Frontal cortex (tissue), 4 donors: ENCODE measurements at places on chromosomes 16 and 17. TPM values are rescaled to one million over a fixed set of nuclear protein-coding genes. Genes with fewer than 3 reads are reported as not detected.
A peak's percentile ranks its signal among the peaks of the same experiment; 100 is the strongest.

DNA sequence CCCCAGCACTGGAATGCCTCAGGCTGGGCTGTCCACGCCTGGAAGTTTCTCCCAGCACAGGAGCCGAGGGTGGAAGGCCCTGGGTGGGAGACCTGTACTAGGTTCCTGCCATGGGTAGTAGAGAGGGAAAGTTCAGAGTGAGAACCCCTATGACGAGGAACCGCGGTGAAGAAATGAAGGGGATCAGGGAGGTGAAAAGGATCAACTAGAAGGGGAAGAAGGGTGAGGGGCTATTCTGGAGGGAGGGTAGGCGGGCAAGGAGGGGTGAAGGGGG is 5.4 kb downstream of the HIC1 start:
- DNase-seq, result no peak

- no peak for DNase-seq
Measured at GRCh38 chr16:67246756-67247191, 507 bp downstream of the FHOD1 start.

DNA sequence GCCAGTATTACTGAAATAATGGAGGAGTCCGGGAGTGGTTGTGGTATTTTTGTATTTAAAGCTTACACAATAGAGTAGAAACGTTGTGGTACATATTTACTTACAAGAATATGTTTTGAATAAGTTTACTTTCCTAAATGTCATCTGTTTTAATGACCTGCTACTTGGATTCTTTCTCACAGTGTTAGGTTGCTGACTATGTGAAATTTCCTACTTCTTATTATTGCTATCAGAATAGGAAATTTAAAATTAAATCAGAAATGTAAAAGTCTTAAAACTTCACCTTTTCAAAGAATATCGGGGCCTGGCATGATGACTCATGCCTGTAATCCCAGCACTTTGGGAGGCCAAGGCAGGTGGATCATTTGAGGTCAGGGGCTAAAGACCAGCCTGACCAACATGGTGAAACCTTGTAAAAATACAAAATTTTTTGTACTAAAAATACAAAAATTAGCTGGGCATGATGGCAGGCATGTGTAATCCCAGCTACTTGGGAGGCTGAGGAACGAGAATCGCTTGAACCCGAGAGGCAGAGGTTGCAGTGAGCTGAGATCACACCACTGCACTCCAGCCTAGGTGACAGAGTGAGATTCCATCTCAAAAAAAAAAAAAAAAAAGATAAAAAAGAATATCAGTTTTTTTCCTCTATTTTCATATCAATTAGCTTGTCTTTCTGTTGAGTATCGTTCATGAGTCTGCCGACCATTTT is 77.8 kb downstream of the VMP1 start:
- no peak for DNase-seq

- no peak for DNase-seq
Measured at GRCh38 chr17:8125947-8126490, 2.1 kb upstream of the HES7 start.

DNA sequence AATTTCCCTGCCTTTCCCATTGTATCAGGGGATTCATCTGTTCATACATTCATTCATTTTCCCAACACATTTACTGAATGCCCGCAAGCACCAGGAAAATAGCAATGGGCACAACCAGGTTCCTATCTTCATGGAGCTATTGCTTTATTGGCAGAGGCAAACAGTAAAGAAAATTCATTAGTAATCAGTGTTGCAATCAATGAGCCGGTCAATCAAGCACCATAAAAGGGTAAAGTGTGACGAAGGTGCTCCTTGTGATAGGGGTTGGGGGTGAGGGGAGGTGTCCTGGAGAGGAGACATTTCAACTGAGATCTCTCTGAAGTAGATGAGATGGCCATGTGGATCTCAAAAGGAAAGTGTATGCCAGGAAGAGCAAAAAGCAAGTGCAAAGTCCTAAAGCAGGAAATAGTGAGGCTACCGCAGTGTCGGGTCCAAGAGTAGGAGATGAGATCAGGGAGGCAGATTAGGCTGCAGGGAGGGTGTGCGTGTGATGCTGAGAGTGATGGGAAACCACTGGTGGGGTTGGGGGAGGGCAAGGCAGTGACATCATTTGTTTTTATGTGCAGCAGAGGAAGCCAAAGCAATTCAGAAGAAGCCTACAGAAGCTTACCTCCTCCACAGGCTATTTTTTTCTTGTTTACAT is 28.4 kb downstream of the CDH13 start:
- no peak for DNase-seq

- no peak for DNase-seq
Measured at GRCh38 chr17:78051186-78051972, 77.2 kb downstream of the TMC6 start.

GRCh38 chr16:84068041-84068440 is 25.4 kb upstream of the SLC38A8 start:
- no peak for DNase-seq

DNA sequence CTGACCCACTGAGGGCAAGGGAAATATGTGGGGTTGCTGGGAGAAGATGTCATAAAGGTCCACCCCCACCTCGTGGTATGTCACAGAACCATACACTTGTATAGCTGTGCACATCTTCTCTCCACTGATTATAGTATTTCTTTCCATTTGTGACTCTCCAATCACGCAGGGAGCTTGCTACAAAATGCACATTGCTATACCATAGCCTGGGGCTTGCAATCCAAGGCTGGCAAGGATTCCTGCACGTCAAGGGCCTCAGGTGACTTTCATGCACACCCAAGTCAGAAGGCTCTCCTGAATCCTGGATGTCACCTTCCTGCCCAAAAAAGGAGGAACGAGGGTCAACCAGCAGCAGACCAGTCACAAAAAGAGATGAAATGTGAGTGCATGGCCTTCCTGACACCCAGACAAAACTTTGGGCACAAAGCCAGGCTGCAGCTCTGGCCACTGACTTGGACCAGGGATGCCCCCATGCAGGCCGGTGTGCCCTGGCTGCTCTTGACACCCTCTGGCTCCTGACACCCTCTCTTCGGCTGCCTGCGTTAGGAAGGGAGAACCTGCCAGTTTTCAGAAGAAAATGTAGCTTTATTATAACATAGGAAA is 12.1 kb downstream of the TBC1D26 start:
- DNase-seq, result no peak

- no peak for DNase-seq
Measured at GRCh38 chr16:27174007-27174406, 29.3 kb upstream of the KDM8 start.

DNA sequence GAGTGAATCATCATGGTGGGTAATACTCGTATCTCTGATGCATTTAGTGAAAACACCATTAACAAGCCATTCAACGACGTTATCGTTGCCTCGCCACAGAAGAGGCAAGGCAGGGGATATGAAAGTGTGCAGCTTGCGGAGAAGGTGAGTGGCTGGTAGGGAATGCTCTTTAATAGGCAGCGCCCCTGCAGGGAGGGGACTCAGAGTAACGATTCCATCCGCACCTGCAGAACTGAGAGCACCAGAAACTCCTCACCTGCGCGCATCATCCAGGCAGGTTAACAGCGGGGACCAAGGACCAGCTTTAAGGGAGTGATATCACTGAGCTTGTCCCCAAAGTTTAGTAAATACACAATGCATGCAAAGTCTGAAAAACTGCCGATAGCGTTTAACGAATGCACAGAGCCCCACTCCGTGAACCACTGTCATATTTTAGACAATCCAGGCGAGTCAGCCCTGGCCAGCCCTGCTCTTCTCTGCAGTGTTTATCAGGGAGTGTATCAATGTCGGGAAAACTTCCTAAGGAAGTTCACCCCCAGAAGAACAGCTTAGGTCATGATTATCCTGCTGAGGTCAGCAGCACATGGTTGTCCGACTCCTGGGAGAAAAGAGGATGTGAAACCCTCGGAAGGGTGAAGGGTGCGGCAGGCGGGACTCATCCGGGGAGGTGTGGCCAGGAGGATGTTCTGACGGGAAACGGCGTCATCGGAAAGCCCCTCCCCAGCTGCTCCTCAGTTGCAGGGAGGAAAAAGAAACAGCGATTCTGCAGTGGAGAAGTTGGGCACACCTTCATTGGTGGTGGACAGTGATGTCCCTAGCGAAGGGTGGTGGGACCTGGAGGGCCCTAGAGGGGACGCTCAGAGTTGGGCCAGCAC is 68.5 kb upstream of the DNAH17 start:
- peak; percentile 30 for DNase-seq

- DNase-seq, result no peak
Measured at GRCh38 chr16:79047337-79047736, 553.2 kb downstream of the MAF start.

DNA sequence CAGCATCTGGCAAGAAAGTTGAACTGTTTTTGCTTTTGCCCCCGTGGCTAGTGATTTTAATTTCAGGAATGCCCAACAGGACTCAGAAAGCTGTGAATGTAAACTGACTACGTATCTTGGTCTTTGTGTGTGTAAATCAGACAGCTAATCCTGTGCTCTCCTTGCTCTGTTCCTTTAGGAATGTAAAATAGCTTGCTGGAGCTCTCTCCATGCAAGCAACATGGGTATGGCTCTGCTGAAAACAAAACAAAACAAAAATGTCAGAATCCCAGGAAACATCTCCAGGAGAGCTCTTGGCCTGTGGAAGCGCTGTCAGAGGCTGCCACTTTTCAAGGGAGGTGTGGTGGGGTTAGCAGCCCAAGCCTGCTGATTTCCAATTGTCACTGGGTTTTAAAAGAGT is 161.8 kb upstream of the NOG start:
- no peak for DNase-seq

DNA sequence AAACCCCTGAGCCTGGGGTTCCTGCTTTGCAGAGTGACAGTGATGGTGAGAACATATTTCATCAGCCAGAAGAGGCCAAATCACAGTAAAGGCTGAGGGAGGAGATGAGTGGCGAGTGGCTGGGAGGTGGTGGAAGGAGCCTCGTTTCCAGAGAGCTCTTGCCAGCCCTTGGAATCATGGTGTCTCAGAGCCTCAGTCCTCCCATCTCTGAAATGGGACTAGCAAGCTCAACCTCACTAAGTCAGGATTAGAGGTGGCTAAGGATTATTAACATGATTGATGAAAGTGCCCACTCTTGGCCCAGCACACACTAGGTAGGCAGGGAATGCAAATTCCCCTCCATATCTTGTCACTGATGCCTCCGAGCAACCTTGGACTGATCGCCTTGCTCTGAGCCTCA is 43.0 kb downstream of the IL4R start:
- no peak for DNase-seq

GRCh38 chr17:42623732-42624596 is 14.5 kb downstream of the TUBG1 start:
- no peak for DNase-seq

- no peak for DNase-seq
Measured at GRCh38 chr16:81680444-81681275, 98.4 kb upstream of the PLCG2 start.

- no peak for DNase-seq
Measured at GRCh38 chr17:57715981-57716380, 29.1 kb downstream of the CCDC182 start.

- DNase-seq, result no peak
Measured at GRCh38 chr17:59641799-59642484, 22.2 kb downstream of the CLTC start.

DNA sequence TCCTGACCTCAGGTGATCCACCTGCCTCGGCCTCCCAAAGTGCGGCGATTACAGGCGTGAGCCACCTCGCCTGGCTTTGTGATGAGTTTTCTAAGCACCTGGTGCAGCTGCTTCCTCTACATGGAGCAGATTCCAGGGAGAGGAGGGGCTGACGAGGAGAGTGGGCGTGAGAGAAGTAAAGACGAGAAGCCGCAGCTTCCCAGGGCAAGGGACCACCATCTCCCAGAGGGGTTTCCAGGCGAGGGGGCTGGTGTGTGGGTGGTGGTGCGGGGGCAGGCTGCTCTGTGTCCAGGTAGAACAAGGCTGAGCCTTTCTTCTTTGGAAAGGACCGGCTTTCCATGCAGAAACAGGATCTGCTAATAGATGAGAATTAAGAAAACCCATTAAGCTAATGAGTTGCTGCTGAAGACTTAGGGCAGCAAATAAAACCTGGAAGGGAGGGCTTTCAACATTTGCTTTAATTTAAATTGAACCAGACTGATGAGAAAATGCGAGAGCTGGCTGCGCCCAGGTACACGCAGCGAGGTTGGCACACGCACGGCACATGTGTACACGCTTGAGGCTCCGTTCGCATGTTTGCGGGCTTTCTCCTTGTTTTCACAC is 236.7 kb downstream of the RBFOX3 start:
- DNase-seq, result no peak

GRCh38 chr16:78770353-78771091 is 671.1 kb downstream of the WWOX start:
- peak; percentile 79 for DNase-seq

GRCh38 chr17:7563115-7563869 is 1.6 kb downstream of the SENP3 start:
- DNase-seq, result no peak

- no peak for DNase-seq
Measured at GRCh38 chr17:9929871-9930270, 24.8 kb upstream of the RCVRN start.

DNA sequence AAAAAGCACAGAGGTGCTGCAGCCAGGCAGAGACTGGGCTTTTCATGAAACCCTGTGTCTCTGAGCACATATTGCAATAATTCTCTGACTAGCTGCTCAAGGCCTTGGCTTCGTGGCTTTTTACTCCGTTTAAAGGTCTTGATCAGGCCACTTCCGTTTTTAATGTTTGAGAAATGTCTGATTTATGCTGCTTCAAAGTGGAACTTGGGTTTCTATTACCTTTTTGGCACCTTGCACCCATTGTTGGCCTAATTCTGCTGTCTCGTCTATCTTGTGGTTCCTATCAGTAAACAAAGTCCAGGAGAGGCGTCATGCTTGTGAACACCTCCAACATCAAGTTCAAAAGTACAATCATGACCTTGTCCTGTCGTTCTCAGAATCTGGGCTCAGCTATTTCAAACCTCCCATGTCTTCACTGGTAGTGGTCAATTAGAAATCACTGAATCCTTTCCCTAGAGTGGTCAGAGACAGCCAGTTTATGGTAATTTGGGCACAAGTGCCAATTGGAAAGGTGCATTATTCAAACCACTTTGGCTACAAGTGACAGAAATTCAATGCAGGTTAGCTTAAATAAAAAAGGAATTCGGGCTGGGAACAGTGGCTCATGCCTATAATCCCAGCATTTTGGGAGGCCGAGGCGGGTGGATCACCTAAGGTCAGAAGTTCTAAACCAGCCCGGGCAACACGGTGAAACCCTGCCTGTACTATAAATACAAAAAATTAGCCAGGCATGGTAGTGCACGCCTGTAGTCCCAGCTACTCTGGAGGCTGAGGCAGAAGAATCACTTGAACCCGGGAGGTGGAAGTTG is 33.3 kb upstream of the METTL9 start:
- no peak for DNase-seq

- DNase-seq, result no peak
Measured at GRCh38 chr17:3681057-3681456, 12.4 kb downstream of the EMC6 start.

GRCh38 chr17:8326511-8327302 is 12.9 kb upstream of the ODF4 start:
- peak; percentile 66 for DNase-seq

The NOTUM gene
- total RNA-seq, result under 0.01 TPM

The PIEZO1 gene
- total RNA-seq, result 4.1 TPM

The TMEM204 gene
- 3.7 TPM for total RNA-seq

The RSKR gene
- total RNA-seq, result 11.8 TPM

The NHERF2 gene
- 13.5 TPM for total RNA-seq

The OTOP2 gene
- total RNA-seq, result not detected

The TNFRSF17 gene
- total RNA-seq, result 2.0 TPM

The FBXW10 gene
- 0.82 TPM for total RNA-seq
